SK-N-DZ (cell line): ENCODE measurements at places on chromosomes 13 and 19.

GRCh38 chr19:36876993-36877938 is 26.6 kb downstream of the ZNF345 start:
- no peak for DNase-seq

DNA sequence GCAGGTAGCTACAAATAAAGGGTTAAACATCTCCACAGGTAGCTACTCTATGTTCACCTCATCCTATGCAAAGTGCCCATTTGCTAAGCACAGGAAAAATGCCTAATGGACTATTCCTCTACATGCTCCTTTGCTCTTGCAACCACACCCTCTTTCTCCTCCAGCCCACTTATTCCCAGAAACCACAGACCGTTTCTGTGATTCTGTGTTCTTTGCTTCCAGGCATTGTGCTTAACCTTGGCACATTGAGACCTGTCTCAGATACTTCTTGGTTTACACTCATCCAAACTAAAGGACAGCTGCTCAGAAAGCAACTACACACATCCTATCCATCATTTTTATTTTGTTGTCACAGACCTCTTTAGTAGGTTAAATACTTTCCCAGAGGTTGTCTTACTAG is 785.0 kb upstream of the MIR17HG start:
- DNase-seq: no peak

- DNase-seq: no peak
Measured at GRCh38 chr13:31987535-31988170, 43.9 kb upstream of the FRY start.

GRCh38 chr13:25186187-25186586 is 14.1 kb upstream of the AMER2 start:
- no peak for DNase-seq

DNA sequence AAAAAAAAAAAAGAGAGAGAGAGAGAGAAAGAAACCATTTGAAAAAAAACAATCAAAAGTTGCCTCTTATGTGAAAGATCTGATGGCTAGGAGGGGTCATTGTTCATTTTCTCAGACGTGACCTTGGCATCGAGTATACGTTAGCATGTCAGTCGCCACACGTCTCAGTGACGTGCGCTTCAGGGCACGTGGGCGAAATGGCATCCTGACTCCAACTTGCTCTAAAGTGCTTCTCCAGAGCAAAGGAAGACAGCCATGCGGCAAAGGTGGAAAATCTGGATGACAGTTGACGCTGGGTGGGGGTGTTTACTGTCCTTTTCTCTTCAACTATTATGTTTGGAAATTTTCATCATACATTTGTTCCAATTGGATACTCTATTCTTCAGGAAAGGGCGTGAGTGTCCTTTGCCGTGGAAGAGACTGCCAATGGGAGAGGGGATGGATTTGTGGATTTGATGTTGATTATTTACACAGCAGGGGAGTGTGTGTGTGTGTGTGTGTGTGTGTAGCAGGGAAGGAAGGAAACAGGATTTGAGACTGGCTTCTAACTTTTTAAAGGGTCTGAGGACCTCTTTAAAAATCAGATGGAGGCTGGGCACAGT is 25.0 kb downstream of the KLF2 start:
- no peak for DNase-seq

GRCh38 chr13:25117312-25117711 is 21.4 kb downstream of the PABPC3 start:
- DNase-seq: no peak

DNA sequence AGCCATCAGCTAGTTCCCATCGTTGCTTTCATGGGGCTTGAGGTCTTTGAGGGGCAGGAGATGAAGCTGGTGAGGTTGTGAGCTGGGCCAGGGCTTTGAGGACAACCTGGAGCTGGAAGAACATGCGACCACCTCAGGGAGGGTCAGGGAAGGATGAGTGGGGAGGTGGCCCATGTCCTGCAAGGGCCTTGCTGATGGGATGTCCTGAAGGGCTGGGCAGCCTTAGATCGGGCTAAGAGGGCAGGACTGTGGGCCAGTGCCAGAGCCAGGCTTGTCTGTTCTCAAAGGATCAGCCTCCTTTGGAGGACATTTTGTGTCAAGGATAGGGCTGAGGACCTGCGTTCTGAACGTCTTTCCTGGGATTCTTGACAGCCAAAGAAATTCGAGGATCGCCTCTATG is 10.5 kb downstream of the CYTH2 start:
- no peak for DNase-seq

DNA sequence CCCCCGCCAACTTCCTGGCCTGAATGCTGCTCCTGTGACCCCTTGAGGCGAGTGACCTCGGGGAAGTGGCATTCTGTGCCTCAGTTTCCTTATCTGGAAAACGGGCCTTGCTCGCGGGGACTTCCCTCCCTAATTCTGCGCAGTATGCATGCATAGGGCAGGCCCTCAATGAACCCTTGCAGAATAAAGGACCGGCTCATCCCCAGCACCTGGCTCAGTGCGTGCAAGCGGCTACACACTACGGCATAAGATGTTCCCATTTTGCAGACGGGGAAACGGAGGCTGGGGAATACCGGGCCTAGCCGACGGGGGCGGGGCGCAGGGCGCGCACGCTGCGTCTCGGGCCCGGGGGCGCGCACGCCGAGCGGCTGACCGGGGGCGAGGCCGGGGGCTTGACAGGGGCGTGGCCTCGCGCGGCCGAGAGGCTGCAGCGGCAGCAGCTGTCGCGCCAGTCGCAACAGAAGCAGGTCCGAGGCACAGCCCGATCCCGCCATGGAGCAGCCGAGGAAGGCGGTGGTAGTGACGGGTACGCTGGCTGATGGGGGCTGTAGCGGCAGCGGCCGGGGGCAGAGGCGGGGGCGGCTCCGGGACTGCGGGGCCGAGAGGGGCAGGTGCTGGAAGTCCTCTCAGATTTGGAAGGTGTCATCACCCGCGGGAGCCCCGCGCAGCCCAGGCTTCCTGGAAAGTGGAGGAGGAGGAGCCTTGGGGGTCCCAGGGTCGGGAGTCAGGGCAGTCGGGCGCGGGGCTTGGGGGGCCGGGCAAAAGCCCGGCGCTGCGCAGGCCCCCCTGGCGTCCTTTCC is at the start of gene PGPEP1:
Gene PGPEP1 (plus strand): TSS at position 409 of the 800 bp plus-strand sequence. CDS start 84 bp downstream, at position 493.
- DNase-seq: peak; percentile 43
